ENCODE measurements at places on chromosomes 13 and 19.

DNA sequence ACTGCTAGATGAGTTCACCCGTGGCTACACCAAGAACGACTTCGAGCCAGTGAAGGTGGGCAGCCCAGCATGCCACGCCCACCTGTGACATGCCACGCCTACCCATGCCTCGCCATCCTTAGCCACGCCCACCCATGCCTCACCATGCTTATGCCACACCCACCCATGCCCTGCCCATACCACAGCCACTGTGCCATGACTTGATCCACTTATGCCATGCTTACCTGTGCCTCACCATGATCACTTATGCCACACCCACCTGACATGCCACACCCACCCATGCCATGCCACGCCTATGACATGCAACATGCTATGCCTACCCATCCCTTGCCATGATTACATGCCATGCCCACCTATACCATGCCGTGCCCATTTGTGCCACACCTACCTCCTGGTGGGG, 12.9 kb upstream of the USE1 start:
- DNase-seq: peak; percentile 51

- no peak for DNase-seq
Observed at GRCh38 chr13:108387156-108387555, 117.6 kb downstream of the TNFSF13B start.

DNA sequence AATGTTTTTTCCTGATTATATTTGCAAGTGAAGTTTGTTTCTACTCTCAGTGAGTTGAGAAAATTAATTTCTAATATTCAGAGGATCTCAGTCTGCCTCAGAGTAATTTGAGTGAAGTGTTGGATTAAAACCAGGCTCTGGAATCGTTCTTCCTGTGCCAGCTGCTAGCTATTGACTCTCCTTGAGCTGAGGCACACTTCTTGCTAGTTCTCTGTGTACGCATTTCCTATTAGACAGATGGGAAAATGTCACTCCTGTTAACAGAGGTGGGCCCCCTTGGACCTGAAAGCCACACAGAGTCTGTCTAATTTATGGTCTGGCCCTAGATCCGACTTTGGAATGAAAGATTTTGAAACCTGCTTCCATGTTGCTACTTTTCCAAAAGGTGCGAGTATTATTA, 107.6 kb upstream of the RNF113B start:
- no peak for DNase-seq

DNA sequence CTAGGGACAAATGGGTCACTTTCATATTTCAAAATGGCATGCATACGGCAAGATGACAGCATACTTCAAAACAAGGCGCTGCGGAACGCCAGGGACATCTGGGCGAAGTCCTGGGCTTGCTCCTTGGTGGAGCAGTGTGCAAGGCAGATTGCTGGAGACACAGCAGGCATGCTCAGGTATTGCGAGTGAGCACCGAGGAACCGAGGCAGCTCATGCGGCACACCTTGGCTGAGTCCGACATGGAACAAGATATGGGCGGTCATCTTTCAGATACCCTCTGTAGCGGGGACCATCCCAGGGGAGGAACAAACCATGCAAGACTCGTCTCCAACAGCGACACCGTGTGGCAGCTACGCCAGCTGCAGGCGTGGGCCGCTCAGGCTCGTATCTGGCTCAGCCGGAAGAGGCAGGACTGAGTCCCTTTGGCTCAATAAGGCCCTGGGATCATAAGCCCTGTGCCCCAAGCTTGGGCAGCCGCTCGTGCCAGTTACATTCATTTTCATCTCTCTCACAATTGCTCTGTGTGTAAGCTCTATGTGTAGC, 112.4 kb downstream of the NUFIP1 start:
- peak; percentile 17 for DNase-seq

DNA sequence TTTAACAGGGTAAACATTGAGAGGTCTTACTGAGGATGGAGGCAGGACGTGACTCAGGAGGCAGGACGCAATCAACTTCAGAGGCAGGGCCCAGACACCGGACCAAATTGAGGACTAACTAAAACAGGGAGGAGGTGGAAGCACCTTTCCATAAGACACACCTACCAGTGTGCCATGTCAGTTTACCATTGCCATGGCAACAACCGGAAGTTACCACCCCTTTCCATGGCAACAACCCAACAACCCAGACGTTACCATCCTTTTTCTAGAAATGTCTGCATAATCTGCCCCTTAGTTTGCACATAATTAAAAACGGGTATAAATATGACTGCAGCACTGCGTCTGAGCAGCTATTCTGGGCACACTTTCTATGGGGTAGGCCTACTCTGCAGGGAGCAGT, 53.5 kb upstream of the SOX21 start:
- DNase-seq: no peak

DNA sequence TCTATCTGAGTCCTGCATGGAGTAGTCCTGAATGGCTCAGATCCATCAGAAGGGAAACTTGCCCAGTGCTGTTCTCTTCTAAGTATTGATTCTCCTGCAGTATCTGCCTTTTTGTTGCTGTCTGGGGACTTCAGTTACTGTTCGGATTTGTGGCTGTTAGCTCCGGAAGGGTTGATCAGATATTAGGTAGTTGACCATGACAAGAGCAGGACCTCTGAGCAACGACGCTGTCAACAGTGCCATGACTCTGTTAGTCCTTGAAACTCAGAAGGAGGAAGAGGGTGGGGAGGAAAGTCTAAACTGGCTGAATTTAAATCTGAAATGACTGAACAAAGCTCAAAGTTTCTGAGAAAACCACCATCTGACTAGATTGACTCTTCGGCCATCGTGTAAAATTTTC, 42.2 kb downstream of the CCNE1 start:
- no peak for DNase-seq

- no peak for DNase-seq
Observed at GRCh38 chr19:35650581-35650980, 2.5 kb downstream of the COX6B1 start.

DNA sequence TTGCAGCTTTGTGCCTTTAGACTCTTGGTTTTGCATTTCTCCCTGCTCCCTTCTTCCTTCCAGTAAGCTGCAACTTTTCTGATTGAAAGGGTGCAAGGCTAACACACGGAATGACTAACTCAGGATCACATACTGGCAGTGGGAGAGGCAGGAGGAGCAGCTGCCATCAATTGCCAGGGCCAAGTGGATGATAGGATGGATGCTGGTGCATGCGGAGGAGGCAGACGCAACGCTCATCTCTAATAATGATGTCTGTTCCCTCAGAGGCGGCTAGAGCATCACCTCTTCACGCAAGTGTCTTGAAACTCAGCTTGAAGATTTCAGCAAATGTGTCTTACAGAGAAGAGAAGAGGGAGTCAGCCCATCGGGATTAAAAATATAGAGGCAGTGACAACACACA, 49.5 kb upstream of the TPM4 start:
- no peak for DNase-seq

- DNase-seq: no peak
Observed at GRCh38 chr19:40513345-40513678, 46.5 kb downstream of the SPTBN4 start.

DNA sequence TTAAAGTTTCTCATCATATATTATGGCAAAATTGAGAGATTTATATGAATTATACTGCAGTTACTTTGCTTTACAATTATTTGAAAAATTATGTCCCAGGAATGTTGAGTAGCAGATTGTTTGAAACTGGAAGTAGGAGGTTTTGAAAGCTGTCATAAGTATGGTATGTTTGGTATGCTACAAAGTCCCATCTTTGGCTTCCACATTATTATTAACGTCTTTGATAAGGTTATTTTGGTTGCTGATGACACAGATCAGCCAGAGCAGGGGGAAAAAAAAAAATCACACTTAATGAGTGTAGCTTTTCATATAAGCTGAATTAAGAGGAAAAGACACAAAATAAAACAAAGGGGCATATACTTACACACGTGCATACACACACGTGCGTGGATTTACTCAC, 130.1 kb downstream of the SLITRK1 start:
- peak; percentile 83 for DNase-seq

DNA sequence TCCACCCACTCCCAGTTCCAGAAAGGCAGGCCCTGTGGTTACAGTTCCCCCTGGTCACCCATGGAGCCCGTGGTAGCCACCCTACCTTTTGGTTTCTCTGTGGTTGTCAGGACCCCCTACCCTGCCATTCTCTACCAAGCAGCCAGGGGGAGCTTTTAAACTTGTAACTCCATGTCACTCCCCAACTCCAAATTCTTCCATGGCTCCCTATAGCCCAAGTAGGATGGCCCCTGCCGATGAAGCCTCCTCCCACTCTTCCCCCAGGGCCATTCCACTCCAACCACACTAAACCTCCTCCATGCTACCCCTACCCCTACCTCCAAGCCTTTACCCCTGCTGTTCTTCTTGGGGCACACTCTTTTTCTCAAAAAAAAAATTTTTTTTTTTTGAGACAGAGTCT, 2.2 kb downstream of the S1PR2 start:
- peak; percentile 65 for DNase-seq

GRCh38 chr13:23497191-23497590, 63.7 kb upstream of the SACS start:
- no peak for DNase-seq

DNA sequence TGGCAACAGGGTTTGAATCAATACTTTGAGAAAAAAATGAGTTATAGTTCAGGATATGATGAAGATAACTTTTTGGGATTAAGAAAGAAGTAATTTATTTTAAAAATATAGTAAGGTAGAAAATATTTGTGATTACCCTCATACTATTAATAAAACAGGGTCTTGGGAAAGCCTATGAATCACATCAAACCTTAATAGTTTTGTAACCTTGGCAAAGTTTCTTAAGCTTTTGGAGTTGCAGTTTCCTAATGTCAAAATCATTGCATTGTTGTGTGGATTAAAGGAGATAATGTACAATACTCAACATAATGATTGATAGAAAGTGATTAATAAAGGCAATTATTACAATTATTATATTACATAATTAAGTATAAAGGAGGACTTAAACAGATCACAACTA, 149.0 kb downstream of the LMO7 start:
- no peak for DNase-seq

- peak; percentile 19 for DNase-seq
Observed at GRCh38 chr19:43957891-43958290, 6.9 kb downstream of the ZNF221 start.

GRCh38 chr19:17806945-17807344, 12.0 kb downstream of the B3GNT3 start:
- no peak for DNase-seq

DNA sequence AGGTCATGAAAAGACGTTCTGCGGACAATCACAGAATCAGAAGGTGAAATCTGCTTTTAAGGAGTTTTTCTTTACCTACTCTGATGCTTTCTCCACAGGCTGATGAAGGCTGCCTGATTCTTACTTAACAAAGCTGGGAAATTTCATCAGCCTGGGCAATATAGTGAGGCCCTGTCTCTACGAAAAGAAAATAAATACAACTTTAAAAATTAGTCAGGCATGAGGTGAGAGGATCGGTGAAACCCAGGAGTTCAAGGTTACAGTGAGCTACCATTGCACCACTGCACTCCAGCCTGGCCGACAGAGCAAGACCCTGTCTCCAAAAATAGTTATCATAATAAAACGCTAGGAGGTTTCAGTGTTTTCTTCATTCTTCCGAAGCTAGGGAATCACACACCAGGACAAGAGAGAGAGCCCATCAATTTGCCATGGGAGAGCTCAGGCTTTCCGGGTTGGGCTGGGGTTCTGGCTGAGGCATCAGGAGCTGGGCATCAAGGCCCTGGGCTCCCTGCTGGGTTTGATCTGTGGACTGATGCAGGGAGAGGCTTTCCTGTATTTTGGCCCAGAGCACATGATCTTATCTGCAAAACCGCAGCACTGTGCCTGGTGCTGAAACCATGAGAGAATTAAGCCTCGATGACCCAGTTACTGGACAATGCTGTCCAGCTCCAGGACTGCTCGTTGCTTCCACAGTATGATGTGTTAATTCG, 25.1 kb upstream of the CEBPG start:
- DNase-seq: peak; percentile 16

DNA sequence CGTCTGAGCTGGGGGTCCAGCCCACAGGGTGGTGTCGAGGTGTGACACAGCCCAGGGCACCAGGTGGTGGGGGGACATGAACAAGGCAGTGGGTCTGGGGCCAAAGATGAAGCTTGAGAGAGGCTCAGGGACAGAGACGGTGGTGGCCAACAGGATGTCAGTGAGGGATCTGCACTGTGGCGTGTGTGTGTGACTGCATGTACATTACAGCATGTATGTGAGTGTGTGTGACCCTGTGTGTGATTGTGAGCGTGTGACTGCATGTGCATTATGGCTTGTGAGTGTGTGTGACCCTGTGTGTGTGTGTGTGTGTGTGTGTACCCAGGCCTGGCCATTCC, 1.6 kb downstream of the ADAMTS10 start:
- DNase-seq: no peak

DNA sequence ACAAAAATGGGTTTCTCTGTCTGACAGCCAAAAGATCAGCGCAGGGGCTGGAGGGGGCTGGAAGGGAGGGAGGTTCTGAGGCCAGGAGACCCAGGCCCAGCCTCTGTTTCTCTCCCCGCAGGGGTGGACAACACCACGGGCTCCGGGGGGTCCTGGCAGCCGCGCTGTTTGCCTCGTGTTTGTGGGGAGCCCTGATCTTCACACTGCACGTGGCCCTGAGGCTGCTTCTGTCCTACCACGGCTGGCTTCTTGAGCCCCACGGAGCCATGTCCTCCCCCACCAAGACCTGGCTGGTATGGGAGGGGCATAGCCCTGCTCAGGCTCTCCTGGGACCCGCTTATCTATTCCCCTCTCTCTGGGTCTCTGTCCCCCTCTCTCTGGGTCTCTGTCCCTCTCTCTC, 9.6 kb downstream of the CPT1C start:
- DNase-seq: no peak

- DNase-seq: no peak
Observed at GRCh38 chr13:24627946-24628345, 52.3 kb upstream of the ATP12A start.

GRCh38 chr19:42693760-42694350, 46.4 kb downstream of the PSG3 start:
- peak; percentile 73 for DNase-seq

- peak; percentile 49 for DNase-seq
Observed at GRCh38 chr19:48501494-48502349, 9.9 kb downstream of the LMTK3 start.

GRCh38 chr13:84096216-84096615, 213.9 kb upstream of the SLITRK1 start:
- peak; percentile 39 for DNase-seq

DNA sequence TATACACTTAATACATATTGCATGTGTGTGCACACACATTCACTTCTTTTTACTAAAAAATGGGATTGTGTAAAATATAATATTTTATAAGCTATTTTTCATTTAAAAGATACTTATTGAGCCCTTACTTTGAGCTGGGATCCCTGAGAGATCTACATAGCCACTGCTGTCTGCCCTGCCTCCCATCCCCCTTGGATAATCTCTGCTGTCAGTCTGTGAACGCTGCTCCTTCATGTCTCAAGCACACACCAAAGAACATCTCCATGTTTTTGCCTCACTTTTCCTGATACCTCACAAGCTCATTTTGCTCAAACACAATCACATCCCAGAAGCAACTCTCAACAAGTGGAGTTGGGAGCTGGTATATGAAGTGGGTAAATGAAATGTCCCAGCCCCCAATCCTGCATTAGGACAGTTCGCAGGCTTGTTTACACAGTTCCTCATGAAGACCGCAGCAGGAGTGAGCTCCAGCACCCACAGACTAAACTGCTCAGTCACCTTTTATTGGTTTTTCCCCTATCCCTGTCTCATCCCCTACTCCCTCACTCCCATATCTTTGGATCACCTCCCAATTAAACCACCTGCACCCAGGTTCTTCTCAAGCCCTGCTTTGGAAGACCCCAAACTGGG, 108.3 kb upstream of the FRY start:
- no peak for DNase-seq
